CD8-positive, alpha-beta memory T cell (primary cell): ENCODE measurements at places on chromosomes 2 and 18. TPM values are rescaled to one million over a fixed set of nuclear protein-coding genes. Genes with fewer than 3 reads are reported as not detected.

Gene ZNF521
- not detected for total RNA-seq

Gene SULT1C4
- total RNA-seq = not detected

Gene CHPF
- 32.9 TPM for total RNA-seq

DNA sequence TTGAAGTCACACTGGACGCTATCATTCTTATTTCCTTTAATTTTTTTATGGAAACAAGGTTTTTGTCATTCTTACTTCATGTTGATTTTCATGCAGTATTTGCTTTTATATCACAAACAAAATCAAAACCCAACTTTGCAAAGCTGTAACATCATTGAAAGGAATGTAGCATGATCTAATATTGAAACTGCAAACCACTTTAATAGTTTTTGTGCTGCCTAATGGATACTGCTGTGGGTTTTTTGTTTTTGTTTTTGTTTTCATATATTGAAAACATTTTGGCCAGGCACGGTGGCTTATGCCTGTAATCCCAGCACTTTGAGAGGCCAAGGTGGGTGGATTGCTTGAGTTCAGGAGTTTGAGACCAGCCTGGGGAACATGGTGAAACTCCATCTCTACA is 81.6 kb downstream of the MAP2 start:
- no peak for DNase-seq
- H3K4me1 ChIP-seq = no peaks in the 10 kb centered on the region
- H3K27me3 ChIP-seq = no peaks in the 10 kb centered on the region
- no peak overlapping the region for H3K27ac ChIP-seq
- H3K4me3 ChIP-seq = no peak overlapping the region

- no peaks in the 10 kb centered on the region for H3K4me1 ChIP-seq
- no peak for DNase-seq
- no peaks in the 10 kb centered on the region for H3K36me3 ChIP-seq
- no peaks in the 10 kb centered on the region for H3K27me3 ChIP-seq
- H3K4me3 ChIP-seq = no peak overlapping the region
Measured at GRCh38 chr2:177727577-177728398, 335.2 kb downstream of the AGPS start.

DNA sequence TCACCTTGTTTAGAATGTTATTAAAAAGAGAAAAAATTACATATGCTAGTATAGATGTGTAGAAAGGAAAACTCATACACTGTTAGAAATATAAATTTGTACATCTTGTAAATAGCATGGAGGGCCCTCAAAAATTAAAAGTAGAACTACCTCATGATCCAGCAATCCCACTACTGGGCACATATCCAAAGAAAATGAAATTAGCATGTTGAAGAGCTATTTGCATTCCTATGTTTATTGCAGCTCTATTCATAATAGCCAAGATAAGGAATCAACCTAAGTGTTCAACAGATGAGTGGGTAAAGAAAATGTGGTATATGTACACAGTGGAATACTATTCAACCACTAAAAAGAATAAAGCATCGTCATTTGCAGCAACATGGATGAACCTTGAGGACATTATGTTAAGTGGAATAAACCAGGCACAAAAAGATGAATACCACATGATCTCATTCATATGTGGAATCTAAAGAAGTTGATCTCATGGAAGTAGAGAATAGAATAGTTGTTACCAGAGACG is 251.5 kb upstream of the THUMPD2 start:
- H3K36me3 ChIP-seq = no peaks in the 10 kb centered on the region
- no peaks in the 10 kb centered on the region for H3K4me1 ChIP-seq
- H3K27ac ChIP-seq = no peak overlapping the region
- no peak for DNase-seq
- no peak overlapping the region for H3K4me3 ChIP-seq
- no peaks in the 10 kb centered on the region for H3K27me3 ChIP-seq

DNA sequence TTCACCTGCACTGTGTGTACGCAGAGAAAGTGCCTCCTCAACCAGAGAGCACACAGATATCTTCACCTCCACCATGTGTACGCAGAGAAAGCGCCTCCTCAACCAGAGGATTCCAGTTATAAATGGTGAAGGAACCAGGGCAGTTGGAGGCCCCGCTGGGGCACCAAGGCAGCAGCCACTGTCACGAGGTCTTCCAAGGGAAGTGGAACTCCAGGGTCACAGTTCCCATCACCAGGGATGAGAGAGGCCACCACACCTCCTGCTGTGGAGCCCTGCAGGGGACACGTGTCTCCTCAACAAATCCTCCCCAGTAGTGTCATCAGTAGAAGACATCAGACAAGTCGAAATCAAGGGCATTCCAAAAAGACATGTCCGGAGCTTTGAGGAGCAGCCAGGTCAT is 28.2 kb upstream of the NFATC1 start:
- H3K27ac ChIP-seq = no peak overlapping the region
- no peak overlapping the region for H3K4me3 ChIP-seq
- no peak for DNase-seq
- peaks cover 7% of the 10 kb centered on the region for H3K36me3 ChIP-seq
- peaks cover 24% of the 10 kb centered on the region for H3K4me1 ChIP-seq
